Stomach (tissue), 19 donors: ENCODE measurements at places on chromosomes 11 and 22. TPM values are rescaled to one million over a fixed set of nuclear protein-coding genes. Genes with fewer than 3 reads are reported as not detected.

GRCh38 chr11:125778728-125779127 lies at the start of gene PATE2:
Gene PATE2 (minus strand): TSS chr11:125778828. CDS start chr11:125778773, 55 bp downstream.
- H3K36me3 ChIP-seq = no peaks in the 10 kb centered on the region

DNA sequence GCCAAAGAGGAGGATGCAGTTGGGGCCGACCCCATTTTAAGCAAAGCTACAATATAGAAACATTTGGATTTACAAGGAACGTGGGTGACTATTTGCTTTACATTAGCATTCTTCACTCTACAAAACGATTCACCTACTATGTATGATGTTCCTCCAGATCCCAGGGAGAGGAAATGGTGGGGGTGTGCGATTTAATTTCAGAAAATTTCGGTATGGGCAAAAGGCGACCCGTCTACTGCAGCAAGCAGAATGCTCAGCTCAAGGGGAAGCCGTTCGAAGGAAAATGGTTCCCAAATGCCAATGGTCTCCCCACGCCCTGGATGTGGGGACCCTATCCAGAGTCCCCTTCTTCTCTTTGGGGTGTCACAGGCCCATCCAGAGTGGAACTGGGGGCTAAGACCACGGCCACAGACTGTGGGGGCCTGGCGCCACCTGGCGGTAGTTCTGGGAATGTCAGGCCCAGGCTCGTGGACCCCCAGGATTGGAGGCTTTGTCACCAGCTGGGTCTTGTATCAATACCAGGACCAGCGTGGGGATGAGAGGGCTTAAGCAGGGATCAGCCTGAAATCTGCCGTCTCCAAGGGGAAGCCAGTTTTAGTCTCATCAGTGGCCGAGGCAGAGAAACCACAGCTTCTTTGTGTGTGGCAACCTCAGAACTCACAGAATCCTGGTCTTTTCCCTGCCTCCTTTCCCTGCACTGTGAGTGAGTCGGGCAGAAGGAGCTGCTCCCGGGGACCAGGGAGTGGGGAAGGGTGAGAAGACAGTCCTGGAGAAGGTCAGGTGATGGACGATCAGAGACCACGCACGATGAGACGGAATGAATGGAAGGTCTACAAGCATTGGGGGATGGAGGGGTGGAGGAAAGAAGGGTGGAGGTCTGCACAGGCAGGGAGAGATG lies 8.4 kb downstream of the LRRC10B start:
- peak; percentile 35 for DNase-seq
- H3K27me3 ChIP-seq = no peaks in the 10 kb centered on the region
- no peak overlapping the region for H3K4me3 ChIP-seq

DNA sequence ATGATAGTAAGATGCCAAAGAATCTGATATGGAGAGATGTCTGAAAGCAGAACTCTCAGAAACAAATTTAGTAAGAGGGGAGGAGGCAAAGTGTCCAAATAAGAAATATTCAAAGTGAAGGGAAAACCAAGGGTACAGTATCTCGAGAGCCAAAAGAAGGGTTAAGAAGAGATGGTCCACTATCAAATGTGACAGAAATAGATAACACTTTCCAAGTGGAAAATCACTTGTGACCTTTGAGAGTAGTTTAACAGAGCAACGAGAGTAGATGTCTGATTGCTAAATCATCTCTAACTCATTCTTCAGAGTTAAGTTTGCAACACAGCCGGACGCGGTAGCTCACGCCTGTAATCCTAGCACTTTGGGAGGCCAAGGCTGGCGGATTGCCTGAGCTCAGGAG lies 4.3 kb upstream of the BUD13 start:
- H3K27ac ChIP-seq = no peak overlapping the region
- no peak for DNase-seq
- H3K27me3 ChIP-seq = no peaks in the 10 kb centered on the region
- H3K36me3 ChIP-seq = peaks cover 63% of the 10 kb centered on the region
- H3K4me1 ChIP-seq = peaks cover 12% of the 10 kb centered on the region
- no peak overlapping the region for H3K4me3 ChIP-seq

GRCh38 chr11:15667127-15667725 lies 552.5 kb downstream of the INSC start:
- peaks cover 13% of the 10 kb centered on the region for H3K4me1 ChIP-seq
- no peak for DNase-seq
- no peaks in the 10 kb centered on the region for H3K36me3 ChIP-seq
- no peak overlapping the region for H3K4me3 ChIP-seq

DNA sequence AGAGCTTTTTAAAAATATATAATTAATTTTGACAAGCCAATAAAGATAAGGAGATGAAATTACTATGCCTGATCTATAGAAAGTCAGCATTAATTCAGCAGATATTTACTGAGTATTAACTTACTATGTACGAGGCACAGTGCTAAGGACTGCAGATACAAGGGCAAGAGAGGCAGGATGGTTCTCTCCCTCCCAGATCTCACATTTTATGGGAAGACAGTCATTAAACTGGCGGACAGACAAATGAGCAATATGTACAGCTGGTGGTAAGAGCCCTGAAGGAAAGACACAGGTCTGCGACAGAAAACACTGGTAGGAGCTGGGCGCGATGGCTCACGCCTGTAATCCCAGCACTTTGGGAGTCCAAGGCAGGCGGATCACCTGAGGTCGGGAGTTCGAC lies 36.8 kb downstream of the MCHR1 start:
- no peak for DNase-seq
- no peaks in the 10 kb centered on the region for H3K36me3 ChIP-seq
- no peaks in the 10 kb centered on the region for H3K27me3 ChIP-seq
- H3K27ac ChIP-seq = no peak overlapping the region

GRCh38 chr22:30314915-30315314 lies 11.8 kb downstream of the TBC1D10A start:
- H3K27me3 ChIP-seq = no peaks in the 10 kb centered on the region
- H3K4me1 ChIP-seq = peaks cover 99% of the 10 kb centered on the region
- H3K36me3 ChIP-seq = peaks cover 17% of the 10 kb centered on the region
- H3K27ac ChIP-seq = peak overlapping the region; percentile 56

DNA sequence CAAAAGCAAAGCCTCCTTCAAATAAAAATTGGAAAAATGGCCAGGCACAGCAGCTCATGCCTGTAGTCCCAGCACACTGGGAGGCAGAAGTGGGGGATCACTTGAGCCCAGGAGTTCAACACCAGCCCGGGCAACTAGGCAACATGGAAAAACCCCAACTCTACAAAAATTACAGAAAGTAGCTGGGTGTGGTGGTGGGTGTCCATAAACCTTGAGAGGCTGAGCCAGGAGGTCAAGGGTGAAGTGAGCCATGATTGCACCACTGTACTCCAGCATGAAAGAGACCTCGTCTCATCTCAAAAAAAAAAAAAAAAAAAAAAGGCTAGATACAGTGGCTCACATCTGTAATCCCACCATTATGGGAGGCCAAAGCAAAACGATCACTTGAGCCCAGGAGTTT lies 22.3 kb downstream of the DDX6 start:
- no peak for DNase-seq
- no peak overlapping the region for H3K4me3 ChIP-seq
- H3K27me3 ChIP-seq = no peaks in the 10 kb centered on the region
- H3K27ac ChIP-seq = no peak overlapping the region

OR4D5 gene
- total RNA-seq = not detected

DNA sequence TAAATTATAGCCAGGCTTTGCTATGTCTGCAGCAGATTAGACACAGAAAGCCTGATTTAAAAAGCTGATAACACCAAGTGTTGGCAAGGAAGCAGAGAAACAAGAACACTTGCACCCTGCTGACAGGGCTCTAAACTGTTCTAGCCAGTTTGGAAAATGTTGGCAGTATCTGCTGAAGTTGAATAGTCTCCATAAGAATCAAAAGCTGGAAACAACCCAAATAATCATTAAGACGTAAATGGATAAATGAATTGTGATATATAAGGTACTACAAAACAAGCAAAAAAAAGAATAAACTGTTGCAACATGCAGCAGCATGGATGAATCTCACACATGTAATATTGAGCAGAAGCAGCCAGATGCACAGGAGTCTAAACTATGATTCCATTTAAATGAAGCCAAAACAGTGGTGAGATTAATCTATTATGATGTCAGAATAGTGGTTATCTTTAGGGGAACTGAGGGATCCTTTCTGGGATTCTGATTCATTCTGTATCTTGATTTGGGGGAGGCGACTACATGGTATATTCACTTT lies 40.4 kb upstream of the ADORA2A start:
- no peak overlapping the region for H3K27ac ChIP-seq
- no peak for DNase-seq
- H3K27me3 ChIP-seq = no peaks in the 10 kb centered on the region

- DNase-seq = peak; percentile 11
- no peaks in the 10 kb centered on the region for H3K36me3 ChIP-seq
- no peaks in the 10 kb centered on the region for H3K4me1 ChIP-seq
- no peak overlapping the region for H3K4me3 ChIP-seq
These were observed 30.3 kb downstream of the GNB1L start for GRCh38 chr22:19824212-19824925.
